T-helper 2 cell treated with Interferon-gamma antibody and Interleukin-4, amounts not matched to agents 5 μg/mL and 100 μg/mL, for 36 hours (primary cell): ENCODE measurements at places on chromosomes 2 and 18.

DNA sequence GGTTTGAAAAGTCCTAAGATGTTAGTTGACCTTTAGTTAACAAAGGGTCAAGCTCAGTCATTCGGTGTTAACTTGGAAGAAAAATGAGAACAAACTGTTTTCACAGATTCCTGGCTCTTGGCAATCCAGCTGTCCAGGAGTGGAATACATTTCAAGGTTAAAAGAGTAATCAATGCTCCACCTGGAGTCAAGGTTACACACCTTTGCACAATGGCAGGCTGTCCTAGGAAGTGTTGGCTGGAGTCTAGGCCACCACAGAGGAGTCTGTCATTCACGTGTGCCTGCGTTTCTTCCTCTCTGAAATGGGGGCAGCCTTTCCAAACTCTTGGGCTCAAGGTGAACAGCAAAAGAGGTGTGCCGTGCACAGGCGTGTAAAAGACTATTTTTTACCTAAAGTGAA lies 6.3 kb upstream of the ID2 start:
- DNase-seq, result no peak

DNA sequence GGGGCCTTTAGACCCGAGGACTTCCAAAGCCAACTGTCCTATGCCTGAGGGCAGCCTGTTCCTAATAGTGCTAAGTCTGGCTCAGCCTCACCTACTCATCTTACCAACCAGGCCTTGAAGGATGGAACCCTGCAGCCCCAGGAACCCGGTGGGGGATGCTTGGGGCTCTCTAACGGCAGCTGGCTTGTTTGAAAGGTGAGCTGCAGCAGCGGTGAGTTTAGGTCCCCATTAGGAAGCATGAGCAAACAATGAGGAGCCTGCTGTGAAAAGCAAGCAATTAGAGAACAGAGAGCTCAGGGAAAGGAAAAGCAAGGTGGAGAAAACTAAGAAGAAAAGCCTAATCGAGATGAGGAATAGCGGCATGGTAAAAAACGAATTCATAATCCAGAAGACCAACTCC lies 39.9 kb downstream of the SP110 start:
- DNase-seq, result no peak

DNA sequence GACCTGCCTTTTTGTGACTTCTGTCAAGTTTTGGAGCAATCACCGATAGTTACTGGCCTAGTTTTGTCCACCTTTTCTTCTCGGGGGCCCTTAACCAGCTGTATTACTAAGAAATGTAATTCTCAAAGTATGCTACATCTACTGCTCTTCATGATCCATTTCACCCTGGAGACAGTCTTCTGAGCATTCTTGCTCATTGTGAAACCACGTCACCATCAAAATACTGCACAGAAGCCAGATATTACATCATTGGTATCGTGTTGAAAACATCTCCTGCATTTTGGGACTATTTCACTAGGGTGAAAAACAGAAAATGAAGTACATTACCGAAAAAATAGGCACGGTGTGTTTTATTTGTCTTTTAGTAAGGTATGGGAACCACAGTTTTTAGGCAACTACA lies 11.7 kb downstream of the LYPD6B start:
- no peak for DNase-seq

DNA sequence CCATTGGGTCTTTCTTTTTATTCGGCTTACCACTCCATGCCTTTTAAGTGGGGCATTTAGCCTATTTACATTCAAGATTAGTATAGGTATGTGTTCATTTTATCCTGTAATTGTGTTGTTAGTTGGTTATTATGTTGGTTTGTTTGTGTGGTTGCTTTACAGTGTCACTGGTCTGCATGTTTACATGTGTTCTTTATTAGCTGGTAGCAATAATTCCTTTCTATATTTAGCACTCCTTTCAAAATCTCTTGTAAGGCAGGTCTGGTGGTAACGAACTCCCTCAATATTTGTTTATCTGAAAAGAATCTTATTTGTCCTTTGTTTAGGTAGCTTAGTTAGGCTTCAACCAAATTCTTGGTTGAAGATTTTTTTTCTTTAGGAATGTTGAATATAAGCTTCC lies 68.7 kb upstream of the XDH start:
- DNase-seq, result no peak

DNA sequence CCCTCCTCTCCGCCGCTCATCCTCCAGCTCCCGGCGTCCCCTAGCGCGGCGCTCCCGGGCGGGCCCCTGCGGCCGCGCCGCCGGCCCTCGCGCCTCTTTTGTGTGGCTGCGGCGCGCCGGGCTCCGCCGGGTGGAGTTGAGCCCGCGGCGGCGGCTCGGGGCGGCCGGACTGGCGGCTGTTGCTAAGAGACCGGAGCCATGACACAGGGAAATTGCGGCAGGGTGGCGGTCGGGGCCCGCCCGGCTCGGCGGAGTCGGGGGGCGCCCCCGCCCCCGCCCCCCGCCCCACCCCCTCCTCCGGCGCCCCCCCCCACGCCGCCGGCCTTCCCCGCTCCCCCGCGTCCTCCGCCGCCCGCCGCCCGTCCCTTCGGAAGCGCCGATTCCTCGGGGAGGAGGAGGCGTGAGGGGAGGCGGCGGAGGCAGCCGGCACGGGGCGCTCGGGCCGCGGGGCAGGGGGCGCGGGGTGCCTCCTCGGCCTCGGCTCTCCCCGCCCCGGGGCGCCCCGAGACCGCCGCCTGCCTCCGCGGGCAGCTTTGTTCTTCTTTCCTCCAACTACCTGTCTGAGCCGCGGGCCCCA lies at the start of gene TMEM200C:
TMEM200C (minus strand) TSS at position 224 of the 577 bp plus-strand sequence. CDS start 3,459 bp downstream, outside the sequence.
- no peak for DNase-seq

DNA sequence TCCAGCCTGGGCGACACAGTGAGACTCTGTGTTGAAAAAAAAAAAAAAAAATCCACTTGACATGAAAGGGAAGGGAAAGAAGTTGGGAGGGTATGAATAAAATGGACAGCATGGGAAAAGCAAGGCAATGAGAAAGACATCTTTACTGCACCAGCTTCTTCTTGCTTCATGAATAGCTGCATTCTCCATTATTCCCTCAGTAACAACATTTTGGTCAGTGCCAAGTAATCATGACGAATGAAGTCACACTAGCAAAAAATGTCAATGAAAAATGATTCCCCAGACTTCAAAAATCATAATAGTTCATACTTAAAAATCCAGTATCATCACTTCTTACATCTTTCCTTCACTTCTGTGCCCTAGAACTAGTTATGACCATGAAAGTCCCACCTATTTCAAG lies 30.4 kb downstream of the ADAM17 start:
- no peak for DNase-seq

DNA sequence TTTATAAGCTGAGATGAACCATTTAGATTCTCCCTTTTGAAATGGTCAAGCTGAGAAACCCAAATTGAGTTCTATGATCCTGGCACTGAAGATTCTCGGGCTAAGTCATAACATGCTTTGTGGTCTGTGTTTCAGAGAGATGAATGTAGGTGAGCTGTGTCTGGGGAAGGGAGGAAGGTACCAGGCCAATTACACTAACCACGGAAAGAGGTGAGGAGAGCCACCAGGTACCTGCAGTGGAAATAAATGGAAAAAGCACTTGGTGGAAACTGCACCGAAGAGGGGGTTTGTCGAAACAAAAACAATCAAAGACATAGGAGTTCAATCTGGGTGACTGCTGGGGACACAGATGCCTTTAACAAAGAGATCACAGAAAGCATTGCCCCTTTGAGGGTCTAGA lies 963 bp upstream of the MRPL44 start:
- DNase-seq, result no peak

DNA sequence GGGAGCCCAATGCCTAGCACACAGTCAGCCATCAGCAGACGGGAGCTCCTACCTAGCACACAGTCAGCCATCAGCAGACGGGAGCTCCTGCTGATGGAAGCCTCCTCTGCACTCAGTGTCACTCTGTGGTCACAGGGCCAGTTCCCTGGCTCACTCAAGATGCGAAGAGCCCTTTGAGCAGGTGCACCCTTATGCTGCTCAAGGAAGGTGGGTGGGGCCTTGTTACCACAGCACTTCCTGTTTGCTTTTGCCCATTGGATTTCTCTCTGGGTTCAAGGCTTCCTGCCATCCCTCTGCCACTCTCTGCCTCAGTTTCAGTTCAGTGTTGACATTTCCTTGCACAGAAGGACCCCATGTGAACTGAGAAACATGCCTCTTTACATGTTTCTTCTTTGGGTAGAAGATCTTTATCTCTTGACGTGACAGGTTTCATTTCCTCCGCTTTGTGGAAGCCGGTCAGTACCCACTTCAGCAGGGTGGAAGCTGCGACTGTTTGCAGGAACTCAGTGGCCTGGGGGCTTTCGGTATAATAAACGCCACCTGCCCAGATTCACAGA lies 11.6 kb downstream of the TRIB2 start:
- DNase-seq, result peak; percentile 62

DNA sequence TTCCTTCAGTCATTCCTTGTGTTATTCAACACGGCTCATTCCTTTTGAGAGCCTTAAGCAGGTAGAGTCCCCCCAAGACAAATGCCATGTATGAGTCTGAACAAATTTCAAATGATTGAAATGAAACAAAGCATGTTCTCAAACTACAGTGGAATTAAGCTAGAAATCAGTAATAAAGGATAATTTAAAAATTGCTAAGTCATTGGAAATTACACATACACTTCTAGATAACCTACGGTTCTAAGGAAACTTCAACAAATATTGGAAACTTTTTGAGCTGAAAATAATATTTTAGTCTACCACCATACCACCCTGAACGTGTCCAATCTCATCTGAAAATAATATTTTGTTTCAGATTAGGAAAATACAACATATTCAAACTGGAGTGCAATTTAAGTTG lies 71.8 kb upstream of the UGP2 start:
- DNase-seq, result no peak

DNA sequence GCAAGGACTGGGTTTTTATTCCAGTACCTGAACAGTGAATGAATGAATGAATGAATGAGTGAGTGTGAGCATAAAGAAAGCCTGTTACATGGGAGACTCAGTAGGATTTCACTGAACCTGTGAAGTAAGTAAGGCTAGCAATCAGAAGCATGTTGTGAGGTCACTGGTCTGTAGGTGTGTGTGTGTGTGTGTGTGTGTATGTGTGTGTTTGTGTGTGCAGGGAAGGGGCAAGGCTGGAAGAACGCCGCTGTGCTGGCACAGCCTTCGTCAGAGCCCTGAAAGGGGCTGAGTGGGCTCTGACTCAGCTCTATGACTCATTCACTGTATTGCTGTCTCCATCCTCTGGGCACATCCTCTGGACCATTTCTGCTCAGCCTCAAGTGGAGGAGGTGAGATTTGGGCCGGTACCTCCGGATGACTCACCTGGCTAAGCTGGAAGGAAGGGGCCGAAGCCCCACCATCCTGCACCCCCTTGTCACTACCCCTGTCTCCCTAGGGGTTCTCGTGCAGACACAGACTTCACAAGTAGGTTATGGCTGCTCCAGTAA lies 51.4 kb upstream of the MRPL33 start:
- peak; percentile 73 for DNase-seq

DNA sequence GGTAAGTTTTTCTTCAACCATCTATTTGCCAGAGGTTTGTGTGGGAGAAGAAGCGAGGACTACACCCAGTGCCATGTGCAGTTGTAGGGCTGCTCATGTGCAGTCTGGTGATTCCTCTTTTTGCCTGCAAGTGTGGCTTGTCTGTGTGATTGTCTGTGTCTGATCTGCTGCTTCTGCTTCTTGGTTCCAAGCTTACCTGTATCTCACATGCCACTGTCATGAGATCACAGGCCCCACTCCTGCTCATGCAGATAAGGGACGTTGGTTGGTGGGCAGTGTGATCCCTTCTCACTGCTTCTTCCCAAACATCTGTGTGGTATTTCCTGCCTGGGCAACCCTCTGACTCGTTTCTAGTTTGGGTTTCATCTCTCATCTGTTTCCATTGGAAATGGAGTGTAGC lies 27.1 kb downstream of the RRM2 start:
- no peak for DNase-seq

- DNase-seq, result no peak
Observed at GRCh38 chr2:189548666-189549448, 31.7 kb downstream of the SLC40A1 start.
